ENCODE measurements at places on chromosomes 11 and 22.

GRCh38 chr11:123469586-123469985 is 39.5 kb downstream of the GRAMD1B start:
- DNase-seq = no peak

DNA sequence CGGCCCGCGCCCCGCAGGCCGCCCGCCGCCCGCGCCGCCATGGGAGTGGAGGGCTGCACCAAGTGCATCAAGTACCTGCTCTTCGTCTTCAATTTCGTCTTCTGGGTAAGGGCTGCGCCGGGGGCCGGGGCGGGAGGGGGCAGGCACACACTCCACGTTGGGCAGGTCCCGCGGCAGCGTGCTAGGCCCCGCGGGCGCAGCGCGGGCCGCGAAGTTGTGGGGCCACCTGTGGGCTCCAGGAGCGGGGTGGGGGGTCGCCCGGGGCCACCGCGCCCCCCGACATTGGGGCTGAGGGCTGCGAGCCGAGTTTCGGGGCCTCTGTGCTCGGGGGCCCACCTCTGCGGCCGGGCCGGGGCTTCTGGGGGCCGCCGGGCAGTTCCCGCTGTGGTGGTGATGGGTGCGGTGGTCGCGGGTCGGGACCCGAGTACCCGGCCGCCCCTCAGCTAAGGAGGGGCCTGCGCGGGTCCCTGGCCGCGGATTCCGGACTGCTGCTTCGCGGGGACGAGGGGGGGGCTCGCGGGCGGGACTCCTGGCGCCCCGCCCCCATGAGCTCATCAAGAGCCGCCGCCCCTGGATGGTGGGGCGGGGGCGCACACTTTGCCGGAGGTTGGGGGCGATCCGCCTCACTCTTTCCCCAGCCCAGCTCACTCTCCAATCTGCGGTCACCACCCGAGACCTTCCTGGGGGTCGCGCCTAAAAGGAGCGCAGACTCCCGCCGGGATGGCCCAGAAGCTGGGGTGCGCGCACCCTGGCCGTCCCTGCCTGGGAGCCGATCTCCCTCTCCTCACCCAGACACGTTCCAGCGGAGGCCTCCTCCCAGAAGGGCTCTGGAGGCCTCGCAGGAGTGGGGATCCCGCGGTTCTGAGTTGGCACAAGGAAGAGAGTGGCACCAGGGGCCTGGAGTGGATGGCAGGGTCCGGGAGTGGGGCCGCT is 667 bp downstream of the CD81 start:
- DNase-seq = peak; percentile 66

GRCh38 chr11:66022401-66023185 is 3.7 kb downstream of the CATSPER1 start:
- DNase-seq = peak; percentile 88

GRCh38 chr11:28628412-28628811 is 520.2 kb downstream of the METTL15 start:
- DNase-seq = no peak

DNA sequence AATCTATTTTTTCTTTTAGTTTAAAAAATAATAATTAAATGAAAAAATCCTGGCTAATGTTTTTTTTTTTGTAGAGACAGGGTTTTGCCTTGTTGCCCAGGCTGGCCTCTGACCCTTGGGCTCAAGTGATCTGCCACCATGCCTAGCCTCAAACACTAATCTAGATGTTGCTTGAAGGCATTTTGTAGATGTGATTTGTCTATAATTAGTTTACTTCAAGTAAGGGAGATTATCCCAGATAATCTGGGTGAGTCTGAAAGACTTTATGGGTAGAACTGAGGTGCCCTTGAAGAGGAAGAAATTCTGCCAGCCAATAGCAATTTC is 38.6 kb upstream of the RBFOX2 start:
- no peak for DNase-seq

GRCh38 chr11:109972181-109972715 is 120.9 kb upstream of the ZC3H12C start:
- no peak for DNase-seq

DNA sequence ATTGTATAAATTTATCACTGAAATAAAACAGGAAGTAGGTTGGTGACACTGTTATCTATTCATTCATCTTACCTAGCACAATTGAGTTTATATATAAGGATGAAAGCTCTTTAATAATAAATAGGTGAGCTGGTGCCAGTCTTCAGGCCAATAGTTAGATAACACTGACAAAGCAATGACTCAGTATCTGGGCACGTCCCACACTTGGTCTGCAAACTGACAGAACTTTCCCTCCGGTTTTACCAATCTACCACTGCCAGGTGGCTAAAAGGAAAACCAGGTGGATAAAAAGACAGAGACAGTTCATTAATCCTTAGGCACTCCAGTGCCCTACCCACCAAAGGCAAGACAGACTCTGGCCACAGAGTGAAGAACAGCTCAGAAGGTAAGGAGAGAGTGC is 17.6 kb downstream of the DDB1 start:
- no peak for DNase-seq

- DNase-seq = no peak
Measured at GRCh38 chr11:57392066-57392762, 1.8 kb upstream of the PRG2 start.

DNA sequence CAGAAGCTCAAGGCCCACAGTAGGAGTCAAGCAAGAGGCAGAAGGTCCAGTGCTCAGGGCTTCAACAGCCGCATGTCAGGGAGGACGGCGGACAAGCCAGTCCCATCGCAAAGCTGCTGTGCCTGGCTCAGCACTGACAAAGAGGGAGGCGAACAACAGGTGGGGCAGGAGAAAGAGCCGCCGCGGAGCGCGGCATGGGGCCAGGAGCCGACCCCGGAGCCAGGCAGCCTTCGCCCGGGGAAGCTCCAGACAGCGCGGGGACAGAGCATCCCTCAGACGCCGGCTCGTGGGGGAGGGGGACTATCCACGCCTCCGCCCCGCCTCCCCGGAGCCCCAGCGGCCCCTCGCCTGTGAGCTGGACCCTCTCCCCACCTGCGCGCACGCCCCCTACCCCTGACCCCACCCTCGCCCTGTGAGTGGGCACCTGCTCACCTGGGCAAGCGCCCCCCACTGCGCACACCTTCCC is 369 bp downstream of the DHCR7 start:
- DNase-seq = no peak

DNA sequence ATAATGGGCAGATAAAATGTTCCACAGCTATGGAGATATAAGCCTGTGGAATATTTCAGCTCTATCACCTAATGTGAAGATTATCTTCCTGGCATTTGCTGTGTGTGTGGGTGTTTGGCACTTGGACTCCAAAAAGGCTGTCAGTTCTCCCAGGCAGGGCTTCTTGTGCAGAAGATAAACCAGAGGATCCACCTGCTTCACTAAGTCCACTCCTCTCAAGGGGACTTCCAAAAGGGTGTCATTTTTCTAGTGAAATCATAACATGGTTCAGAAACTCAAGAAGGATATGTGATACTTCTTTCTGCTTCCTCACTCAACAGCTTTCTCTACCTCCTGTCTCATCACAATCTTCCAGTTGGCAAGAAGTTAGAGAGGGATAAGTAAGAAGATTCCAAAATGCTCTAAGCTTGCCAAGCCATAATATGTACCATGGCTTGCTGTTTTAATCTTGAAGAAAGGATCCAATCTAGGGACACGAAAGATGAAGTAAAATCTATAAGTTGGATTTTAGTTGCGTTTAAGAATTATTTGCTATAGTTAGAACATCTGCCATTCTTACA is 206.2 kb upstream of the MTMR2 start:
- DNase-seq = no peak

- DNase-seq = peak; percentile 67
Measured at GRCh38 chr11:94525546-94526324, 13.5 kb downstream of the C11orf97 start.

Data from HAP-1 (cell line).